Esophagus mucosa (tissue), 1 donor: ENCODE measurements at places on chromosomes 6 and 20. TPM values are rescaled to one million over a fixed set of nuclear protein-coding genes. Genes with fewer than 3 reads are reported as not detected.
A peak's percentile ranks its signal among the peaks of the same experiment; 100 is the strongest.

The ARG1 gene
- not detected for total RNA-seq

The CTCFL gene
- not detected for total RNA-seq

The NRSN1 gene
- total RNA-seq = not detected

The SLC35F1 gene
- not detected for total RNA-seq

The TLDC2 gene
- total RNA-seq = 0.20 TPM

The TRIM31 gene
- 0.20 TPM for total RNA-seq

The PREX1 gene
- 2.7 TPM for total RNA-seq

The HLA-DMB gene
- total RNA-seq = 5.5 TPM

The IMPG1 gene
- not detected for total RNA-seq

The MAP7 gene
- total RNA-seq = 29.9 TPM

The PPP1R14C gene
- total RNA-seq = 36.0 TPM

The CALHM6 gene
- 0.20 TPM for total RNA-seq

DNA sequence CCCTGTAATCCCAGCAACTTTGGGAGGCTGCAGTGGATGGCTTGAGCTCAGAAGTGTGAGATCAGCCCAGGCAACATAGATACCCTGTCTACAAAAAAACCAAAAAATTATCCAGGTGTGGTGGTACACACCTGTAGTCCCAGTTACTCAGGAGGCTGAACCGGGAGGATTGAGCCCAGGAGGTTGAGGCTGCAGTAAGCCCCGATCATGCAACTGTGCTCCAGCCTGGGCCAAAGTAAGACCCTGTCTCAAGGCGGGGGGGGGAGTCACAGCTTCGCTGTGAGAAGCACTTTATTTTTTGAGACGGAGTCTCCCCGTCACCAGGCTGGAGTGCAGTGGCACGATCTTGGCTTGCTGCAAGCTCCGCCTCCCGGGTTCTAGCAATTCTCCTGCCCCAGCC lies 54.2 kb downstream of the EZR start:
- no peak for ATAC-seq

GRCh38 chr6:166306378-166307081 lies 1.7 kb downstream of the PRR18 start:
- no peak for ATAC-seq

- no peak for ATAC-seq
Measured at GRCh38 chr20:62234339-62234738, 4.0 kb upstream of the OSBPL2 start.

DNA sequence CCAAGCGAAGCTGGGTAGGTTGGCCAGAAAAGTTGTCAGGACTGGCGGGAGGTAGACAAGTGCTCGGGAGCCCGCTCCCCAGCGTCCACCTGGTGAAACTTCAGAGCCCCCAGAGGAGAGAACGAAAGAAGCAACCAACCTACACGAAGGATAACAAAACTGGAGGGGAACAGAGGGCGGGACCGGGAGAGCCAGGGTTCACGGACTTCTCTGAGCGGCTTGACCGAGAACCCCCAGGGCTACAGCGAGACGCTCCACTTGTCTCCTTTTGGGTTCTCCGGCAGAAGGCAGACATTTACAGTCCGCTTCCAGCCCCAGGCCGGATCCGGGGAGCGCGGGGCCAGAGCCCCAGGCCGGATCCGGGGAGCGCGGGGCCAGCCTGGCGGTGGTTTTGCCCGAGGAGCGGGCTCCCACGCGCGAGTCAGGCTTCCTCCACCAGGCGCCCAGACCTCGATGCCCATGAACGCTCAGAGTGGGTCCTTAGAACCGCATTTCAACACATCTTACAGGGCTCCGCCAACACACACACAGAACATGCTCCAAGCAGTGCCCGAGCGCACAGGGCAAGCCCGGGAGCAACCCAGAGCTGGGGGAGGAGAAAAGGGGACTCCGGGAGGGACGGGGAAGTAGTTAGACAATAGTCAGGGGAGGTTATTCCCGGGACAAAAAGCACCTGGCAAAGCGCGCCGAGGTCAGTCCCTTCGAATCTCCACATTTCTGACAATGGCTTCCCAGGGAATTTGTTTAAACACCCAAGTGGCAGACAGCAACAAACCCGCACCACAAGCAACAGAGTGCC lies 1.1 kb downstream of the PTPRK start:
- peak; percentile 47 for ATAC-seq

- no peak for ATAC-seq
Measured at GRCh38 chr6:25403150-25403549, 124.0 kb downstream of the CARMIL1 start.

DNA sequence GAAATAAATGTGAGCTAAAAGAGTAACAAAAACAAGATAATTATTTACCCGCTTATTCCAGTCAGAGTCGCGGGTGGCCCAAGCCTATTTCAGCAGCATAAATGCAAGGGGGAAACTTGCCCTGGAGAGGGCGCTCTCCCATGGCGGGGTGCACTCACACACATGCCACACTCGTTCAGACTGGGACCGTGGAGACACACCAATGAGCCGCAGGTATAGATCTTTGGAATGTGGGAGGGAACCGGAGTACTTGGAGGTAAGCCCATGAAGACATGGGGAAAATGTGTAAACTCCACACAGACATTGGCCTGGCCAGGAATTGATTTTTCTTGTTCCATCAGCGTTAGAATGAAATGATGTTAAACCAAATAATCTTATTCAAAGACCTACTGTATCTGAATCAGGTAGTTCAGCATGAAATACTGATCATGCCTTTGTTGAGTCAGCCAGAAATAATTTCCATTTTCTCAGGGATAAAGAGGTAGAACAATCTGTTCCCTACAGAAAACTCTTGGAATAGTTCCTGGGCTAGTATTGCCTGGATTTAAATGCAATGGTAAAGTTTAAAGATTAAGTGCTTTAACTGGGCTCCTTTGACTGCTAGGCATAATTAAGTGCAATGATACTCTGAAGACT lies 191.5 kb downstream of the MCHR2 start:
- no peak for ATAC-seq

DNA sequence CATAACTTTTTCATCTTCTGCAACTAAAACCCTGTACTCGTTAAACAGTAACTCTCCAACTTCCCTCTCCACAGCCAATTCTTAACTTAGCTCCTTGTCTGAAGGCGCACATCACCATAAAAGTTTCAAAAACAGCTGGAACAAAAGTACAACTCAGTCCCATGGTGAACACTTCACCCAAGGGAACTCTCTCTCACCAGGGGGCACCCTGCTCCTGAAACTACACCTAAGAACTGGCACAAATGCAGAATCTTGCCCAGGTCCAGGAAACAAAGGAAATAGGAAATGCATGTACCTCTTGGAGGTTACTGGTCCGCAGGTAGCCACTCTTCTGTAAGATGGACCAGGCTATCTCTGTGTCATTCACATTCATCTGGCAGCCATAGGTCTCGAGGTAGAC lies 6.6 kb downstream of the CDK5RAP1 start:
- ATAC-seq = no peak

DNA sequence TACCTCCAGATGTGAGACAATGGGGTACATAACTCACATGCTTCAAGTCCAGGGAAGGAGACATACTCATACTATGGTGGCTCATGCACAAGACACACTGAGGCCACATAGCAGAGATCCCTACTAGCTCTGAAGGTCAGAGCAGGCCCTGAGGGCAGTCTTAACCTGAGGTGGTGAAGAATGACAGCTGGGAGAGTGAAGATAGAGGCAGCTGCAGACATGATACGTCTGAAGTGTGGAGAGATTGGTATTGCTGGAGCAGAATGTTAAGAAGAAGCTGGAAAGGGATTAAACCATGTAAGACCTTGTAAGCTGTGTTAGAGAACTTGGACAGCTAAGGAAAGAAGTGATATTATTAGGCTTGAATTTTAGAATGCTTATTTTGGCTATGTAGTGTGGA lies 32.9 kb downstream of the PGM3 start:
- ATAC-seq = no peak

DNA sequence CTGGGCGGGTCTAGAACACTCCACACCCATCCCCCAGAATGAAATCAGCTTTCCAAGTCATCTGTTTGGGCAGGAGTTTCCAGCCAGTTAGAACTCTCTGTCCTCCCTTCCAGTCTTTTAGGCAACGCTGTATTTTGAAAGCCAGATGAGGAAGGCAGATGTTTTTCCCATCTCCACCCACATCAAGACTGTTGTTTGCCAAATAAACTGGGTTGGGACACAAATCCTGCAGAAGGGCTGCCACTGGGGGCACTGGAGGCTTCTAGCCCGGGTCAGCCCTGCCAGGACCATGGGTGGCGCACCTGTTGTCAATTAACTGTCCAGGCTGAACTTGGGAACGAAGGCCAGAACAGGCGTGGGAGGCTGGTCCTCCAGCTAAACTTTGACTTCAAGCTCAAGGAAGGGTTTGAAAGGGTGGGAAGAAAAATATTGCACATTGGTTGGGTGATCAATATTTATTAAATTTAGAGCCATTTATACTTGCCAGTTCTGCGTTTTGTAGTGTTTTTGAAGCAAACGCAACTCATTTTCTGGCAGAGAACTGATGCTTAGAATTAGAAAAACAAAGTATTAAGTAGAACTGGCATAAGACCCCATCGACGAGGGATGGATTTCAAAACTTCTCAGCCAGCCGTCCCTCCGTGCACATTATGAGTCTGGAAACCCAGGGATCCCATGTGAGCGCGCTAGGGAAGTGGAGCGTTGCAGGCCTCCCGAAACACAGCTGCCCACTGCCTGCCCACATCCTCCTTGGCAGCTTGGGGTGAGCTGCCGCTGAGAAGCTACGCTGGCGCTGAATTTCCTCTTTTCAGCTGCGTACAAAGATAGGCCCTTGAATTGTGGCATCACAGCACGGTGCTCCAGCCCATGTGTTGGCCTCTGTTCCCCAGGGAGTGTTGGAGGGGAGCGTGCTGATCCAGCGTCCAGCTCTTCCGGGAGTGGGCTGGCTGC lies 297.4 kb downstream of the QKI start:
- ATAC-seq = peak; percentile 33

DNA sequence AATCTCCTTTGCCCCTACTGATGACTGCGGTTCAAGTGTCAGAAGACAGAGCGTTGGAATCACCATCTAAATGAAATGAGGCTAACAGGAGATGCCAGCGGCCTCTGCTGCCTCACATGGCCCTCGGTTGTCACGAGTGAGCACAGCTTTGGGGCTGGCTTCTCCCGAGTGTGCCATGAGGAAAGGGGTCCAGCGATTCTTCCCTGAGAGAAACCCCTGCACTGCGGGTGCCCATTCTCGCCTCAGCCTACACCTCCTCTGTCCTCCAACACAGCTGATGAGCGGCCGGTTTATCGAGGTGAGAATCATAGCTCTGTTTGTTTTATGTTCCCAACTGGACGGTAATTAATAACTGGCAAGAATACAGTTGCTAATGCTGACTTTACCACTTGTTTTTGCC lies 144.7 kb upstream of the RPS6KA2 start:
- ATAC-seq = no peak

DNA sequence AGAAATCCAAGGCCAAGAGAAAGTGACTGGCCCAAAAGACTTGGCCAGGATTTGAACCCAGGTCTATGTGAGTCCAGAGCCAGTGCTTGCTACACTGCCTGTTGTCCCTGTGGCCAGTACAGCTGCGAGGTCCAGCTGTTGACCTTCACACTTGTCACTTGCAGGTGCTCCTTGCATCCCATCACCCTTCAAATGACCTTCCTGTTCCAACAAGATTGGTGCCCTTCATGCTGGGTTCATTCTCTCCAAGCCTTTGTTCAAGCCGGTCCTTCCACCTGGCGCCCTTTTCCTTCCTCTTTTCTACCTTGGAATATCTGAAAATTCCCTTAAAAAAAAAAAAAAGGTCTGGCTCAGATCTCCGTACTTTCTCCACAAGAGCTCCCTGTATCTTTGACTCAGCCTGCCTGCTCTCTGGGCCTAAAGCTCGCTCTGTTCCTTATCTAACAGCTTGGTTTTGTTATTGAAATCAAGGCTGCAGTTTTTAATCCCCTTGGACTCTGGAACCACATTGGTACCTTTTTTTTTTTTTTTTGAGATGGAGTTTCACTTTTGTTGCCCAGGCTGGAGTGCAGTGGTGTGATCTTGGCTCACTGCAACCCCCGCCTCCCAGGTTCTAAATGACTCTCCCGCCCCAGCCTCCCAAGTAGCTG lies 22.2 kb upstream of the MRPS18A start:
- ATAC-seq = no peak

- peak; percentile 50 for ATAC-seq
Measured at GRCh38 chr6:144007478-144008119, 460 bp downstream of the PLAGL1 start.

DNA sequence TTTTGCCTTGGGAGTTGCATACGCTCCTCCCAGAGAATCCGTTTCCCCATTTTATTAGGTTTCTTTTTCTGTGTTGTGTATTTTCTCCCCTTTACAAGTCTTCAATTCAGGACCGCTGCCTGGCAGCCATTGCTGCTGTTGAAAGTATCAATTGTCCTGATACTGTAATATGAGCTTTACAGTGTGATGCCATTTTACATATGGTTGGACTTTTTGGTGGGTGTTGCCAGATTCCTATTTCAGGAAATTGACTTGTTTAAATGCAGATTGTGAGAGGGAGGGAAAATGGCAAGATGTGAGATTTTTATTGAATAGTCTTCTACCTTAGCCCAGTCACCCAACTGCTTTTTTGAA lies 1.2 kb downstream of the PANK2 start:
- ATAC-seq = no peak

DNA sequence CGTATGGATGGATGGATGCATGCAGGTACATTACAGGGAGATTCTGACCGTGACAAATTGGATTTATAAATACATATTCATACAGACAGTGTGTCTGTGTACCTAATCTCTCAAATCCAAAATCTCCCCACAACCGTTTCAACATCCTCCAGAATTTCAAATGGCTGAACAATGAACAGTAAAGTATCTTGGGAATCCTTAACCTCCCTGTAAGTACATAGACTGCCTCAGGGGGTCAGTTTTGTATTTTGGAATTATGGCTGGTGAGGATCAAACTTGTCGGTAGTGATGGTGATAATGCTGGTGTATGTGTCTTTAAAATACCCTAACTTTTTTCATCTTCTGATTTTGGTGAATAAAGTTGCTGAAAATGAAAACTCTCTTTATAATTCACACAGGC lies 246.2 kb downstream of the FOXC1 start:
- no peak for ATAC-seq

DNA sequence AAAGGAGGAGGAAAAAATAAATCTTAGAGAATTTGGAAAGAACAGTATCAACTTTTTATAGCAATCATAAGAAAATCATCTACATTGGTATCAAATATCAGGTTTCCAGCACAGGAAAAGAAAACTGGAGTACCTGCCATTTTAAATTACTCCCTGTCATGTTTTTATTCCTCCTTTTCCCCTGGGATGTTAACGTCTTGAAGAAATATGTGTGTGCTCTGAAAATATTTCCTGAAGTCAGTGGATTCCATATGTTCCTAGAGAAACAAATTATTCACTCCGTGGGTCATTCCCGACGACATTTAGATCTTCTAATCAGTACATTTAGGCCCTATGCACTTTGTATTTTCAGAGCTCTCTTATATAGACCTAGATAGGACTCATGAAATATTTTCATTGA lies 42.0 kb upstream of the RSPO3 start:
- no peak for ATAC-seq

GRCh38 chr6:3696525-3697088 lies 54.9 kb downstream of the PXDC1 start:
- ATAC-seq = no peak

GRCh38 chr20:45927071-45927878 lies 7.2 kb upstream of the PCIF1 start:
- ATAC-seq = peak; percentile 10

DNA sequence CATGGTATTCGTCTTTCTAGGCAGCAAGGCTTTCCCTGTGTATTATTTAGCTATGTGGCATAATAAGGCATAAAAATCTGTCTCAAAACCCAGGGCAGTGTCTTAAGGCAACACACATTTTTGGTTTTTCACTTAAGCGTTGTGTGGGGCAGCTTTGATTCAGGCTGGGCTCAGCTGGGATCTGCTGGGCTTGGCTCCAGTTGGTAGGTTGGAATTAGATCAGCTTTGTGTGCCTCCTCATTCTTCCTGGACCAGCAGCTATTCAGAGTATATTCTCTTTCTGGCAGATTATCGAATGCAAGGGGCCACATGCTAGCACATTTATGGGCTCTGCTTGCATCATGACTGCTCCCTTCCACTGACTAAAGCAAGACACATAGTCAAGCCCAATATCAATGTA lies 487.9 kb downstream of the RFPL4B start:
- no peak for ATAC-seq
